ENCODE measurements at places on chromosomes 4 and X.
A peak's percentile ranks its signal among the peaks of the same experiment; 100 is the strongest.

GRCh38 chr4:25901030-25901430 is 13.0 kb upstream of the SMIM20 start:
- H3K27me3 ChIP-seq: no peaks in the 10 kb centered on the region
- DNase-seq: no peak
- no peak overlapping the region for H3K27ac ChIP-seq

DNA sequence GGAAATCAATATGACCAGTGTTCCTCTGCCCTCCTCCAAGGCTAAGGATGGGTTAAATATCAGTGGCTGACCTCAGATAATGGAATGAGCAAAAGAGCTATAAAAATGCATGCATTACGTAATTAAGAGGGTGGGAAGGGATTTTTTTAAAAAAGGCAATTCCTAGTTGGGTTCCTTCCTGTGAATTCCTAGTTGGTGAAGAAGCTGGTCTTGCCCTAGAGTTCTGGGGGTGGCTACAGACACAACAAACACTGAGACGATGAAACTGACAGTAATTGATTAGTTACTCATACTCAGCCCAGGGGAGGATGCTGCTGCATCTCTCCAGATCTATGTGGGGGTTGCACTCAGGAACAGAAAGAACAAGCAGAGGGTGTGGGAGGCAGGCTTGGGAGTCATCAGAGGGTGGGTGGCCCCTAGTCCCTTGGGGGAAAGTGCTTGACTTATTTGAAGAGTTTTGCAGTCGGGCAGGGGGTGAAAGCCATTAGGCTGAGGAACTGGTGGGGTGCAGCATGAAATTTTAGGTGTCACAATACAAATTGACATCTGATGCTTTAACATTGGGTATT is 662.0 kb upstream of the FRG1 start:
- no peak overlapping the region for H3K27ac ChIP-seq
- no peaks in the 10 kb centered on the region for H3K27me3 ChIP-seq
- H3K4me3 ChIP-seq: no peak overlapping the region
- DNase-seq: no peak

DNA sequence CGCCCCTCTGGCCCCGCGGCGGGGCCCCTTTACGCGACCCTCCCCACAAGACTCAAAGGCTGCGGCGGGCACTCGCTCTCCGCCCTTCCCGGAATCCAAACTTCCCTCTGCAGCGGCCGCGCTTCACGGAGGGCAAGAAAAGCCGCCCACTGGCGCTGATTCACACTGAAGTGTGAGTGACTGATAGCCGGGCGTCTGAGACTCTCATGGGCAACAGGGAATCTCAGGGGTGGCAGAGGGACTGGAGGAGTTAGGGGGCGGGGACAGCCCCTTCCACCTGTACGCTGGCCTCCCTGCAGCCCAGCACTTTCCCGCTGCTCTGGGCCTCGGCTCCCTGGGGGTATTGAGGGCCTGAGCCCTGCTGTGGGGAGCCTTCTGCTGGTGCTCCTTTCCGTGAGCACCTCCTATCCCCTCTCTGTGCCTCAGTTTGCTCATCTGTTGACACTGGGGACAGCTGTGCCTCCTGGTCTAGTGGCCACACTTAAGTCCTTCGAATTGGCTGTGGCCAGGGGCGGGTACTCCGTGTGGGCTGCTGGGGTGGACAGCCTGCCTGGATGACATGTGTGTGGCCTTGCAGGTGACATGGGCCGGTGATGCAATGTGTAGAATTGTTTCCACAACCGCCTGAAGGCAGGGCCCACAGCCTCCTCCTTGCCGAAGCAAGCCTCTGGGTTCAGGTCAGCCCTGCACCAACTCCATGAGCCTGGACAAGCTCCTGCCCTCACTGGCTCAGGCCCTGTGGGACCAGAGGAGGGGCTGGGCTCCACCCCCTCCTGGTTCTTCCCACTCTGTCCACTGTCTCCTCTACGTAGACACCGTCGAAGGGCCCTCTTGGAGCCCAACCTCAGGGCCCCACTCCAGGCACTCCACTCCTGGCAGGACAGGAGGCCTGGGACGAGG is 951 bp downstream of the SH3BP2 start:
- H3K36me3 ChIP-seq: no peaks in the 10 kb centered on the region
- peak overlapping the region; percentile 84 for H3K27ac ChIP-seq
- H3K4me1 ChIP-seq: peaks cover 57% of the 10 kb centered on the region
- DNase-seq: peak; percentile 44
- peak overlapping the region; percentile 72 for H3K4me3 ChIP-seq

- H3K4me1 ChIP-seq: peaks cover 13% of the 10 kb centered on the region
- H3K36me3 ChIP-seq: peaks cover 2% of the 10 kb centered on the region
- no peak overlapping the region for H3K4me3 ChIP-seq
- DNase-seq: no peak
These were observed 197.1 kb downstream of the PALLD start for GRCh38 chr4:168693750-168694490.

DNA sequence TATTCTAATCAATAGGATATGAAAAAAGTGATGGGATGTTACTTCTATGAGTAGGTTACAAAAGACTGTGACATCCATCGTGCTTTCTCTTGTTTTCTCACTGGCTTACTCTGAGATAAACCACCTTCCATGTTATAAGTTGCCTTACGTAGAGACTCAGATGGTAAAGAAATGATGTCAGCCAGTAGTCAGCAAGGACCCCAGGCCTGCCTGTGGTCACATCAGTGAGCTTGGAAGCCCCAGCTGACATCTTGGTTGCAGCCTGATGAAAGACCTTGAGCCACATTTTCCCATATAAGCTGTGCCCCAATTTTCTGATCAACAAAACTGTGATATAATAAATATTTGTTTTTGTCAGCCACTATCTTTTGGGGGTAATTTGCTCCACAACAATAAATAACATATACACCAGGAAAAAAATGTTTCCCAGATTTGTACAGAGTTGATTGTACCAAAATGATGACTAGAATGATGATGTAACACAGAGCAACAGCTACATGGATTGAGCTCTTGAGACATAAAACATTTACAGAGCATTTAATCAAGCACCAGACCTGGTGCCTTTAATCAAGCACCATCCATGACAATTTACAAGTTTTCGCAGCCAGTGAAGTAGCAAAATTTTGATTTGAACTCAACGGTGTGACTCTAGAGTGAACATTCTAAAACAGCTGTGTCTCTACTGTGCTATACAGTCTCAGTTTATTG is 11.2 kb upstream of the DCAF12L2 start:
- H3K27me3 ChIP-seq: no peaks in the 10 kb centered on the region
- no peak overlapping the region for H3K27ac ChIP-seq
- H3K4me1 ChIP-seq: no peaks in the 10 kb centered on the region
- H3K36me3 ChIP-seq: no peaks in the 10 kb centered on the region
- DNase-seq: no peak
